ENCODE measurements at places on chromosomes 3 and 15. TPM values are rescaled to one million over a fixed set of nuclear protein-coding genes. Genes with fewer than 3 reads are reported as not detected.

- DNase-seq = no peak
Observed at GRCh38 chr15:50544368-50544767, 2.1 kb downstream of the USP50 start.

- no peak for DNase-seq
Observed at GRCh38 chr3:168157903-168158302, 62.2 kb upstream of the GOLIM4 start.

- no peak for DNase-seq
Observed at GRCh38 chr15:52417521-52417920, 111.2 kb downstream of the MYO5A start.

DNA sequence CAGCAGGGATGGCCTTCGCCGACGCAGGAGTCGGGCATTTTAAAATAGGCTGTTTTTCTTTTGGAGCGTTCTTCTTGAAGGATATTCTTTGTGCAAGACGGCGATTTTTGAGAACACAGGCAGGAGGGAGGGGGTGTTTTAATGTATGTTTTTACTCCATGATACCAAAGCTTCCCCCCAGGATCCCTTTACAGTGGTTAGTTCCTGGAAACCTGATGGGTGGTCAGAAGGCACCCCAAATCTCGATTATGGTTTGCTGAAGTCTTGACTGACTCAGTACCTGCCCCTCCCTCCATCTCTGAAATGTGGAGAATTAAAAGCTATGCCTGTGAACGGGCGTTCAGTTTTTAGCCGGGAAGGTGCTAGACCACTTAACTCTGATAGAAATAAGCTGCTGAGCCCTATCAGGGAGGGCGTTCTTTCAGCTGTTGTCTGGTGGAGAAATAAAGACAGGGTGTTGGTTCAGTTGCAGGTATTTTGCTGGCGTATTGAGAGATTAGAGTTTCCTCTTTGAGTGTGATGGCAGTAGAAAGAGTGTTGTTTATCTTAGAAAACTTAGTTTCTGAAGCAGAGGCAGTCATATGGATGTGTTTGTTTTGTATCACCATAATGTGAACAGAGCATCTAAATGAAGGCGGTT is 3.4 kb downstream of the IGF1R start:
- no peak for DNase-seq

Gene FGF7
- 31.2 TPM for polyA plus RNA-seq

Gene CD47
- polyA plus RNA-seq = 72.7 TPM

Gene FSTL1
- polyA plus RNA-seq = 591 TPM

Data from right renal cortex interstitium (tissue), 3 donors.